Trophoblast cell (in vitro differentiated cells and primary cell): ENCODE measurements at places on chromosomes 7 and 10.

GRCh38 chr10:89476150-89476549 is 59.2 kb downstream of the SLC16A12 start:
- no peak for DNase-seq

- DNase-seq: no peak
These were observed 14.7 kb downstream of the GRID2IP start for GRCh38 chr7:6536262-6537260.

- peak; percentile 95 for DNase-seq
These were observed 40.2 kb upstream of the PROSER2 start for GRCh38 chr10:11782793-11783557.

DNA sequence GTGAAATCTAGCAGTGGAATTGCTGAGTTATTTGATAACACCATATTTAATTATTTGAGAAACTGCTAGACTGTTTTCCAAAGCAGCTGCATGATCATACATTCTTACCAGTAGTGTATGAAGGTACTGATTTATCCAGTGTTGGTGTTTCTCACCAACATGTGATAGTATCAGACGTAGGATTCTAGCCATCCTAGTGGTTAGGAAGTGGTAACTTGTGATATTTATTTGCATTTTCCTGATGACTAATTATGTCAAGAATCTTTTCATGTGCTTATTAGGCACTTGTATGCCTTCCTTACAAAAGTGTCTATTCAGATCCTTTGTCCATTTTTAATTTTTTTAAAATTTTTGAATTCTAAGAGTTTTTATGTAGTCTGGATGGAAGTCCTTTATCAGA is 54.2 kb upstream of the PLXDC2 start:
- DNase-seq: no peak

DNA sequence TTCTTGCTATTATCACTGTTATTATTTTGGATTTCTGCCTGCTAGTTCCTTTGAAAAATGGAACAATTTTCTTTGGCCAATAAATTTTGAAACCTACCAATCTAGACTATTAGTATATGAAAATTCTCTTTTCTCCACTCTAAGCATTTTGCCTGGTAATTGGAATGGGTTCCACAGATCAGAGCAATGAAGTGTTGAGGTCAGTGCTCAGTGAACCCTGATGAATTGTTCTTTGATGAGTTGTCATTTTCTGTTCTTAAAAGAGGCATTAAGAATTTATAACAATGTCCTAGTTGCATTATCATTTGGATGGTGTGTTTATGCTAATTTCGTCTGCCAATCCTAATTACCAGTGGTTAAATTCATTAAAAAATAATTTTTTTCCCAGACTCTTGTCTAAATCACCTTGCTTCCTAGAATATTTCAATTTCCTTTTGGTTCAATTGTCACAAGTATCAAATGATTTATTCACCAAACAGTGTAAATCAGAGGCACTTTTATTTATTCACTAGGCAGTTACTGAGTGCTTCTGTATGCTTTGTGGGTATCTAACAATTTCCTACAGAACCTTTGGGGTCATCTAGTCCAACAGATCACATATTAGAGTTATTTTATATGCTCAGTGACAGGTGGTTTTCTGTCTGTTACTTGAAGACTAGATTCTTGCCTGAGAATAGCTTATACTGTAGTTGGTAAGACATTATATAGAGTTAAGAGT is 239.0 kb downstream of the DNAJB9 start:
- no peak for DNase-seq

DNA sequence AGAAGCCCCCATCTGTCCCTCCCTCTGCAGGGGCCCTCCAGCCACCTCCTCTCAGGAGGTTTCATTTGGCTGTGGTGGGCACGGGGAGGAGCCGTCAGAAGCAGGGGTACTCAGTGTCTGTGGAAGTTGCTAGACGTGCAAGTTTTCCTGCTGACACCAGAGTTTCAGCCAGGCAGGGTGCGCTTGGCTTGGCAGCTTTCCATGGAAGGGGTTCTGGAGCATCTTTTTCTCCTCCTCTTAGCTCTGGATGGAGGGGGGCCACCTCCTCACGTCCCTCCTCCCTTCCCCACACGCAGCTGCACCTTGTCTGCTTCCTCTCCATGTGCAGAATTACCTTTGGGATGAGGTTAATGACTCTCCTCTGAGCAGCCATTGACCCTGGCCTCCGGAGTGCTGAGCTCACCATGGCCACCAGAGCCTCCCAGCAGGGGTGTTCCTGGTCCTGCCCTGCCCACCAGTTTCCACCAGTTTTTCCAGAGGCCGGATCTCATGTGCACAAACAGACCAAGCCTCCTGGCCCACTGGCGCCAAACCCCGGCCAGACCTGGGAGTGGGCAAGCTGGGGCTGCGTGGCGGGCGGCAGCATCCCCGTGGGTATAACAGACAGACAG is 579.8 kb upstream of the FOXK1 start:
- no peak for DNase-seq

DNA sequence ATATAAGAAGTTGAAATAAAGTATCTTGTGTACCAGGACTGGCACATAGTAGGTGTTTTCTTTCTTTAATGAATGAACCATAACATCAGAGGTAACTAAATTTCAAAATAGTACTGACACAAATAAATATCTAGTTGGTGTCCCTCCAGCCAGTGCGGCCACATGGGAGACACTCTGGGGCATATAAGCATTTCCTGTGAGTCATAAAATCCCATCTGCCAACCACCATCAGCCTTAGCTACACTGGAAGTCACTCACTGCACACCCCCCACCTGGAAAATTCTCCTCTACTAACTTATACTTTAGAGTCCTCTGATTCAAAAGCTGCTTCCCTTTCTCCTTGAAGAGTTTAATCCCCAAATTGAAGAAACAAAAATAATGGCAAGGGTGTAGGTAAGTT is 32.5 kb downstream of the DYDC1 start:
- no peak for DNase-seq
